ENCODE measurements at places on chromosomes 12 and 14.

GRCh38 chr12:52005903-52006703 is 643 bp upstream of the TAMALIN start:
- no peak for DNase-seq

DNA sequence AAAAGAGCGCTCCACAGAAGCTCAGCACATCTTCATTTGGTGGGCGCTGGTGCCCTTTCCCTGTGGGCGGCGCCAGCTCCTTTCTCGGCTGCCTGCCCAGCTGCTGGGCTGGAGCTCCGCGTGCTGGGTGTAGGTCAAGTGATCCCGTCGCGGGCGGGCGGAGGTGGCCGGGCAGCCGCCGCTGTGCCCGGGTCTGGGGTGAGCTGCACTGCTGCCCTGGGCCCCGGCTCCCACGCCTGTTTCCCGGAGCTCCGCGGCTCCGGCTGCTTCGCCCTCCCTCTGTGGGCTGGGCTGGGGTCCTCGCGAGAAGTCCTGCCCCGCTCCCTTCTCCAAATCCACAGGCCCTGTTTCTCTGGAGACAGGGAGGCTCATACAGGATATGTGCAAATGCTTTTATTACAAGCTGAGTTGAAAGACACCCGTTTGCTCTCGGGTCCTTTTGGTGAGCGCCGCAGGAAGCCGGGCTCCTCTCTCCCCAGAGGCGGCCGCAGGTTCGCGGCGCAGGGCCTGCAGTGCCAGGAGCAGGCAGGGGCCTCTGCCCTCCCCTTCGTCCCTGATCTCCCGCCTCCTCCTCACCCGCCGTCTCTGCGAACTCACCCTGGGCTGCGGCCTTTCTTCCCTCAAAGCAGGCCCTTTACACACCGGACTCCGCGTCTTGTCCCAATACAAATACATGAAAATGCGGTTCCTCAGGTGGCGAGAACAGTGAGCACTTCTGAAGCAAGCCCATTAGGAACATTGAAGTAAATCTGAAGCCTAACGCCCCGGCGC is 67.8 kb upstream of the CAPRIN2 start:
- peak; percentile 19 for DNase-seq

- DNase-seq = no peak
Measured at GRCh38 chr12:106045251-106045674, 93.5 kb downstream of the NUAK1 start.

DNA sequence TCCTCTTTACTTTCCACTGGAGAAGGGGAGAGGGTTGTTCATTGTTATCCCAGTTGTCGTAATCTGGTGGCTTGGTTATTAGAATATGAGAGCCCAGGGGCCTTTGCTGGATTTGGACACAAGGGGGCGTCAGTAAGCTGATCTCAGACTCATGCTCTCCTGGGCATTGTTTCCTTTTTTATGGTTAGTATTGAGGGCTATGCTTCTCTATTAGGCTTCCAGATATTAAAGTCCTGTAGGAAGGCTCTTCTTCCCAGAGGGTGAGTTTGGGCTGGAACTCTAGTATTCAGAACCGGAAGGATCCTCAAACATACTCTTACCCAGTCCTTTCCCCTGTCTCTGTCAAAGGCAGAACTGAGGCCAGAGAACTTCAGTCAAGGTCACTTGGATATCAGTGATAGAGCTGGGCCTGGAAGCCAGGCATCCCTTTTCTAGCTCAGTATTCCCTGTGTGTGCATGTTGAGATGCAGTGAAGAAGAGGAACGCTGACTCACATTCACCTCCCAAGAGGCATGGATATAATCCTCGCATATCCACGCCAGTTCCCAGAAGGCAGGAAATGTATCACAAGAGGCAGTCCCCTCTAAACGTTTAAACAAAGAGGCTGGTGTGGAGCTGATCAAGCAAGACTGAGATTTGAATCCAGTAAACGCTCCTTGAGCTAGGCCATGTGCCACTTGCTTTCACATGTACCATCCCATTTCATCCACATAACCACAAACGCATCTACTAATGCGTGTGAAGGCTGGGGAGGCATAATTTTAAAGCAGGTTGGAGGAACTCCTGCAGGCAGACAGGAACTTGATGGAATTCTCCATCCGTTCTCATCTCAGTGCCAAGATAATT is 41.6 kb downstream of the UBE3B start:
- peak; percentile 33 for DNase-seq

GRCh38 chr12:12182703-12183365 is 84.0 kb downstream of the LRP6 start:
- DNase-seq = no peak

DNA sequence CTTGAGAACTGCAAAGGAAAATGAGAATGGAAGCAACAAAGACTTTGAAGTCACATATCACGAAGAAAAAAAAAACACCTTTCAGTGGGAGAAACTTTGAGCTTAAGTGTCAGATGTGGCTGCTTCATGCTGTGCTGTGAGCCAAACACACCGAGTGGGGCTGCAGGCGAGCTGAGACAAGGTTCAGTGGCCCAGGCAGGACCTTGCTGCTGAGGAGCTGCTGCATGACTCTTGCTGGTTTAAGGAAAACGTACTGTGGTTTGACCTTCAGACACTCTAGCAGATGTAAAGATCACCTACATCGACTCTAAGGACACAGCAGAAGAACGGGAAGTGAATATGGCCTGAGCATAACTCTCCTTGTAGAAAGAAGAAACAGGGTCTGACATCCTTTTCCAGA is 118.1 kb upstream of the OR4E1 start:
- DNase-seq = no peak

GRCh38 chr12:110244372-110244771 is 36.7 kb upstream of the ATP2A2 start:
- DNase-seq = no peak

GRCh38 chr12:132129007-132129406 is 15.1 kb downstream of the DDX51 start:
- DNase-seq = no peak

GRCh38 chr12:6069437-6070093 is 54.9 kb downstream of the VWF start:
- DNase-seq = no peak

DNA sequence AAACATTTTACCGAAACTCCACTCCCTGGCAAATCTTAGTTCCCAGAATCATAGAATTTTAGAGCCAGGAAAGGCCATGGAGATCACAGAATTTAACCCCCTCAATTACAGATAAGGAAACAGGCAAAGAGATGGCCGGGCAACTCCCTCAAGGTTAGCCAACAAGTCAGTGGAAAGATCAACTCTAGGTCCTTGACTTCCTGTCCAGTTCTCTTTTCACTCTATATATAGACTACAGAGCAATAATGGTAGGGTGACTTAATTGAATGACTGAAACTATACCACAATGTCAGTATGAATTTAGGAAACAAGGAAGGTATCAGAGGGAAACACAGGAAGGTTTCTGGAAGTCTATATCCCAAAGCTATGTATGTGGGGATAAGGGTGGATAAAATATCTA is 11.6 kb downstream of the OXA1L start:
- DNase-seq = no peak

- no peak for DNase-seq
Measured at GRCh38 chr12:79451365-79451764, 239.4 kb downstream of the PAWR start.

DNA sequence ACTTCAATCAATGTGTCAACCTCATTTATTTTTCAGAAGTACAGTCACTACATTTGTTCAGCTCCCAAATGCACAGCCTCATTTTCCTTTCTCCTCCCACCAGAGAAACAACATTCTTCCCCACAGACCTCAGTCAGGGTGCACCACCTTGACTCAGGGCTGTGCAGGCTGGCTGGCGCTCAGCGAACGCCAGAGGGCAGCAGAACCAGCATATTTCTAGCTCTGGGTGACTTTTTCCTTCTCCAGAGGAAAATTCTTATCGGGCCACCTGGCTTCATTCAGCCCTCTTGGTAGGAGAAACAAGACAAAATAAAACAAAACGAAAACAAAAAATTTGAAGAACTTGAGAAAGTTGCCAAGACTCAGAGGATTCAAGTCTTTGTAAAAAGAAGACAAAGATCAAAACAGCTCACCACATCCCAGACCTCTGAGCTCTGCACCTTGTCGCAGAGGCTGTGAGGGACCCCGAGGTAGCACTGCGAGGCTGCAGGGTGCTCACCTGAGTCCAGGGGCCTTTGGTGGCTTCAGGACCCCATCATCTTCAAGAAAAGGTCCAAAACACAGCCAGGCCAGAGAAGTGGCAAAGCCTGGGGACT is 33.7 kb downstream of the PAH start:
- DNase-seq = no peak

GRCh38 chr12:107377596-107378385 is 284.4 kb upstream of the CRY1 start:
- DNase-seq = no peak

DNA sequence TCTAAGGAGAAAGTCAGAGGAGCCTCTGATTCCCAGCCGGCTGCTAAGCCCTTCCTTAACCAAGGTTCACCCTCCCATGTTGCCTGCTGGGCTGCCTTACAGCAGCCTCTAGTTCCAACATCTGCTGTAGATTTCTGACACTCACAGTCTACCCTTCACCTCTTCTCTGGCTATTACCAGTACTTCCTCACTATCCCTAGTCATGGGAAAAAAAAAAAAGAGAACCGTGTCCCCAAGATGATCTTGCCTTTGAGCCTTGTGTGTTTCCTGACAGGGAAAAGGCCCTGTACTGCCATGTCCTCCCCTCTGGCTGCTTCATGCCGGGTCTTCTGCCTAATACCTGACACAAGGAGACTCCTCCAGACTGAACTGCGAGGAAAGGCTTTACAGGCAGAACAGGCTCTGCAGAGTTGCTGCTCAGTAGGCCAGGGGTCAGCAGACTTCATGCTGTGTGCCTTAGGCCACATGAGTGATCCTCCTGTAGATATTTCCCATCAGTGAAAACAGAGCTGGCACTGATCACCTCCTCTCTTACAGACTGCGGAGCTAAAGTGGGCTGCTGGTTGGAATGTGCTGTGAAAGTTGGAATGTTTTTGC is 46.8 kb downstream of the PRKCH start:
- DNase-seq = no peak

GRCh38 chr12:54660320-54660962 is 12.3 kb upstream of the DCD start:
- DNase-seq = no peak

GRCh38 chr12:26878661-26879119 is 45.7 kb upstream of the ITPR2 start:
- no peak for DNase-seq

DNA sequence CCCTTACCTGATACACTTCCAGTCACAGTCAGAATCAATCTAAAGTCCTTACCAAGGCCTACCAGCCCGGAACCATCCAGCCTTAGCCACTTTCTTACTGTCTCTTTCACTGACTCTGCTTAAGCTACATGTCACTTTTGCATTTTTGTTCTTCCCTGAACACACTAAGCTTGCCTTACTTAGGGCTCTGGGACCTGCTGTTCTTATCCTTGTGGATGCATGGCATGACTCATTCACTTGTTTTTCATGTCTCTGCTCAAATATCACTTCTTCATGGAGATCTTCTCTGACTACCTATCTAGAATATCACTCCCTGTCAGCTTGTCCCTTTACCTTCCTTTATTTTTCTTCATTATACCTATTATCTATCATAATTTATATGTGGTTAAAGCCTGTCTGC is 65.6 kb upstream of the ZDHHC17 start:
- no peak for DNase-seq

DNA sequence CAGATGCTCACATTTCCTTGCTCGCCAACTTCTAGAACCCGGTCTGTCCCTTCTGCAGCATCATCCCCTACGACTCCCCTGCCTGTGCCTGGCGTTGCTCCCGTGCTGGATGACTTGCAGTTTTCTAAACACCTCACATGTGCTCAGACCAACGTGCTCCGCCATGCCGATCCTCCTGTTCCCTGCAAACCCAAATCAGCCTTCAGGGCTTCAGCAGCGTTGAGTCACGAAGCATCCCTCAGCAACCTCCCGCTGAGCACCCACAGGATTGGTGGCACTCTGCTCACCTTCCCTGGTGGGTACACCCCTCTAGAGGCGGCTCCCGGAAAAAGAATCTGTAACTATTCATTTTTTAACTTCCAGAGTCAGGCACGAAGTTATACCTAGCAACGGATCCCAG is 2.8 kb upstream of the PIWIL1 start:
- no peak for DNase-seq

- no peak for DNase-seq
Measured at GRCh38 chr12:68234140-68234539, 8.5 kb upstream of the IL26 start.

DNA sequence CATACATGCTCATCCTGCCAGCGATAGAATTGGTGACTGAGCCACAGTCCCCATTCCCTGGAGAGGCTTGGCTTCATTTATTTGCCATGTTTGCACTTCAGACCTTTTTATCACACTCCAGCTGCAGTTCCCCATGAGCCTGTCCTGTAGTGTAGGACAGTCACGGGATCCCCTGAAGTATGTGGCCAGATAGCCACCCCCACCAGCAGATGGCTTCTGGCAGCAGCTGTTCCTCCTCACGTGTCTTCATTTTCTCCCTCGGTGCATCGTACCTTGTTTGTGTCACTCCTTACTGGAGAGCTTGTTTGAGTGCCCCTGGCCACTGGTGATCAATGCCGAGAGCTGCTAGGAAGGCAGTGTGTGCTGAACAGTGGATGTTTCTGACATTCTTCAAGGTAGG is 40.2 kb downstream of the UBE3B start:
- no peak for DNase-seq

- DNase-seq = no peak
Measured at GRCh38 chr12:50104417-50105366, 884 bp downstream of the GPD1 start.

GRCh38 chr14:38336298-38336697 is 80.4 kb upstream of the CLEC14A start:
- DNase-seq = no peak

DNA sequence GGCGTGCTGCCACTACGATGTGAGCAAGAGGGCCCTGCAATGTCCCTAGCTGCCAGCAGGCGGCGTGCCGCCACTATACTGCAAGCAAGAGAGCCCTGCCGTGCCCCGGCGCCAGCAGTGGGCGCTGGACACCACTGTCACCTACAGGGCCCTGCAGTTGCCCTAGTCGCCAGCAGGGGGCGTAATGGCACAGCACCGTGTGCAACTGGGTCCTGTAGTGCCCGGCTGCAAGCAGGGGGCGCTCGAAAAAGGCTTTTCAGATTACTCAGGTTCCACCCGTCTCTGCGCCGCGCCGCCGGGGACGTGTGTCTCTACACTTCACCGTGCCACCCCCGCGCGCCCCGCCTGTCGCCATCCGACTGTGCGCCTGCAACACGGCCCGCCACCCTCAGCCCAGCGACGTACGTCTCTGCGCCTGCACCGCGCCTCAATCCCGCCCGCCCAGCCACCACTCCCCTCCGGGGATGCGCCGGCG is 1356.9 kb downstream of the TMEM121 start:
- DNase-seq = no peak

DNA sequence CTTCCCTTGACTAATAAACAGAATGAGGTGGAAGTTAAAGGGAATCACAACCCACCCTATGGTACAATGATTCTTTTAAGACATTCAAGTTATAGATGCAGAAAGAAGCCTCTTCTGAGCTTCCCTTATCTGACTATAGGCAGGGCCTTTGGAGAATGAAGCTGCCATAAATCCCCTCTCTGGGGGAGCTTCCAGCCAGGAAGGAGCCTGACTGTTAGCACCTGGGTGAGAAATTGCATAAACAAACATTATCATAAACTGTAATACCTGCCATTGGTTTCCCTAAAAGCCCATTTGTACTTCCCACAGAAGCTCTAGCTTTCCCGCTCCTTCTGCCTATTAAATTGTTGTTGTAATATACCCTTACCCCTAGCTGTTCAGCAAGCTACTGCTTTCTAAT is 81.3 kb upstream of the RESF1 start:
- no peak for DNase-seq

GRCh38 chr14:101593411-101594238 is 32.3 kb downstream of the DIO3 start:
- DNase-seq = no peak

GRCh38 chr12:110917467-110917866 is 2.9 kb downstream of the MYL2 start:
- no peak for DNase-seq

- no peak for DNase-seq
Measured at GRCh38 chr14:45716572-45716971, 463.6 kb upstream of the MIS18BP1 start.

All from activated CD8-positive, alpha-beta memory T cell treated with anti-CD3 and anti-CD28 coated beads for 48 hours (primary cell).